ENCODE measurements at places on chromosomes 5 and 9.

- DNase-seq = no peak
Measured at GRCh38 chr5:44358421-44358820, 30.8 kb downstream of the FGF10 start.

GRCh38 chr9:95605816-95606488 is 89.2 kb upstream of the PTCH1 start:
- DNase-seq = no peak

DNA sequence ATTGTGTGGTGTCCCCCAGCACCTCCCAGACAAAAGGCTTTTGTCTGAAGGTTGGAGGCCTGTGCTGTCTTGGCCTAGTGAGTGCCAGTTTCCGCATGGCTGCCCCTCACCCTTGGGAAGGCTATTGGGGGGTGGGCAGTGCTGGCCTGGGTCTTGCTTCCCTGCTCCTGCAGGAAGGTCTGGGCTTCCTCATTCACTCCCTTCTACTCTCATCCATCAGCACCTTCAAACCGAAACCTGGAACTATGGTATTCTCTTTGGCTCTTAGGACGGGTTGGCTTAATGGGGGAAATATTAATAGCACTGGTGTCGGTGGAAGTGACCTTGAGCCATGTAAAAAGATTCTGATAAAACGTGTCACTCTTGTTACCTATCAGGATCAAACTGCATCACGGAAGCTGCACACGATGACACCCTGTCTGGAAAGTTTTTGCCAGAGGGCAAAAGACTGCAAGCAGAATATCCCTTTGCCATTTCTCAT is 34.0 kb upstream of the GLRX start:
- no peak for DNase-seq

DNA sequence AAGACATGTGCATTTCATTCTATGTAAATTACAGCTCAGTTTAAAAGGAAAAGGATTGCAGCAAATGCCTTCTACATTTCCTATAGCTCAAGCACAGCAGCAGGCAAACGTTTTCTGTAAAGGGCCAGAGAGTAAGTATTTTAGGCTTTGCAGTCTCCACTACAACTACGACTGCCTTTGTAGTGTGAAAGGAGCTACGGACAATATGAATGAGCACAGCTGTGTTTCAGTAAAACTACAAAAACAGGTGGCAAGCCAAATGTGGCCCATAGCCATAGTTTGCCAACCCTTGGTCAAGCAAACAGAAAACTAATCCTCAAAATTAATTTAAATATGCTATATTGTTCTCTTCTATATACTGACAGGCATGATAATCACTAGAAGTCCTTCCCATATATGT is 7.2 kb downstream of the PTBP3 start:
- DNase-seq = no peak

DNA sequence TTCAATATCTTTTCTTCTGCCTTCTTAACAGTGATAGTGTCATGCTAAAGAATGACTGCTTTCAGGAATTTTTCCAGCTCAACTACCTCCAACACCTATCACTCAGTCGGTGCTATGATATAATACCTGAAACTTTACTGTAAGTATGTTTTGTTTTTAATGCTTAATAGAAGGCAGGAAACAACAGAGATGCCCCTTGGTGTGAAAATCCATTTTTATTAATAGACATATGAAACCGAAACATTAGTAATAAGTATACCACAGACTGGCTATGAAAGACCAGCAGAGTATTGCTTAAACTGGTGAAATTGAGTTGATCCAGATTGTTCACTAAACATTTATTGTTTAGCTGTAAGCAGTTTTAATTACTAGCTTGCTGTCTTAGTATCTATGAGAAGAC is 25.2 kb downstream of the SKP2 start:
- DNase-seq = no peak

- no peak for DNase-seq
Measured at GRCh38 chr9:4220346-4220745, 79.5 kb downstream of the GLIS3 start.

- DNase-seq = no peak
Measured at GRCh38 chr9:37914154-37914551, 10.2 kb upstream of the SLC25A51 start.

GRCh38 chr5:132776938-132777208 is 166 bp downstream of the SEPTIN8 start:
- DNase-seq = no peak

GRCh38 chr9:15909297-15909696 is 356.5 kb downstream of the CCDC171 start:
- no peak for DNase-seq

DNA sequence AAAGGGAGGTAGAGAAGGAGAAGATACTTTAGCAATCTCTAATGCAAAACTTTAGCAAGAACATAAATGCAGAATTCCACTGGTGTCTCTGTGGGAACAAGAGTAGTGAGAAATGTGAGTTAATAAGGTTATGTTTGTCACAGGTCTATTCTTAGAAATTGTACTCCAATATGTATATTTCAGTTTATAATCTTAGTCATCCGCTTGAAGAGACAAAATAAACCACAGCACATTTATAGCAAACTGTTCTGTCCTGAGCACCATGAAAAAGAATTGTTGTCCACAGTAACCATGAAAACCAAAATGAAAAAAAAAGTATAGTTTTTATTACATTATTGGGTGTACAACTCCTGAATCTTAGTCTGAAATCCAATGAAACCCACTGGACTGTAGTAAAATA is 93.6 kb upstream of the TSLP start:
- no peak for DNase-seq

GRCh38 chr9:68505681-68506409 is 34.8 kb downstream of the TMEM252 start:
- DNase-seq = no peak

GRCh38 chr9:69594180-69594579 is 78.0 kb downstream of the APBA1 start:
- no peak for DNase-seq

GRCh38 chr5:132663771-132664695 is 6.1 kb downstream of the IL13 start:
- no peak for DNase-seq

DNA sequence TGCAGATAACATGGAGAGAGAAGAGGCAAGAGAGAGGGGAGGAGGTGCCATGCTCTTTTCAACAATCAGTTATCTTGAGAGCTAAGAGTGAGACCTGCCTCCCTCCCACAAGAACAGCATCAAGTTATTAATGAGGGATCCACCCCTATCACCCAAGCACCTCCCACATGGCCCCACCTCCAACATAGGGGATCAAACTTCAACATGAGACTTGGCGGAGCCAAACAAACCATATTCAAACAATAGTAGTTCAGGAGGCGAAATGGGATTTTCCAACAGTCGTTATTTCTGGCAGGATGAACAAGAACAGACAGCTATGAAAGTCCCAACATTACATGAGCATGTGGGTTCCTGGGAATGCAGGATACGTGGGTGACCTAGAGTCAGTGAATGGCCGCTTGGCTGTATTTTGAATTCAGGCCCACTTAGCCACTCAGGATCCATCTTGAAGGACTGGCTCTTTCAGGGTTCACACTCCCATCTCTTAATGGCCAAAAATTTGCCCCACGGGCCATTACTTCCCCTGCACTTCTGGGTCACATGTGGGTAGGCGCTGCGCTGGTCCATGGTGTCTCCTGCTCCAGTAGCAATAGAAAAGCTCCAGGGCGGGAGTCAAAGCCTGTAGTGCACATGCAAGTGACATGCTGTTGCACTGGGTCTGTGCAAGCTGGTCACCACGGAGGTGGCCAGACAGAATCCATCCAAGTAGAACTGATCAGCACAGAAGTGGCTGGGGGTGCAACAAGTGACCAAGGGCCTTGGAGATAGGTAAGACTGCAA is 7.1 kb upstream of the FAF2 start:
- DNase-seq = no peak

DNA sequence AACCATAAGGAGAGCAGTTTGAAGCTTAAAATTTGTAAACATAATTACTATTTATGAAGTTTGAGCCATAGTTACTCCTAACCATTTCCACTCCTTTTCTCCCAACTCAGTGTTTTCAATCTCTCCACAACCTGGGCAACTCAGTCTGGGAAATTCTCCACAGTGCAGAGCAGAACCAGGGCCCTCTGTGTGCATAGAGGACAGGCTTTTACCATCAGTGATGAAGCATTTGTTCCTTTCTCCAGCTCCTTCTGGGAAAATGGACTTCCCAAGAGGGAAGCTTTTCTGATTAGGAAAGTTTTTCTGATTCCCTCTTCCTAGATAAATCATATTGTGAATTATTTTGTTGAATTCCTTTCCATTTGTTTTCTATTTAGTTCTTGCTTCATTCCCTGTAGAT is 132.3 kb upstream of the MPDZ start:
- no peak for DNase-seq

GRCh38 chr5:116396476-116397099 is 178.0 kb downstream of the SEMA6A start:
- no peak for DNase-seq

DNA sequence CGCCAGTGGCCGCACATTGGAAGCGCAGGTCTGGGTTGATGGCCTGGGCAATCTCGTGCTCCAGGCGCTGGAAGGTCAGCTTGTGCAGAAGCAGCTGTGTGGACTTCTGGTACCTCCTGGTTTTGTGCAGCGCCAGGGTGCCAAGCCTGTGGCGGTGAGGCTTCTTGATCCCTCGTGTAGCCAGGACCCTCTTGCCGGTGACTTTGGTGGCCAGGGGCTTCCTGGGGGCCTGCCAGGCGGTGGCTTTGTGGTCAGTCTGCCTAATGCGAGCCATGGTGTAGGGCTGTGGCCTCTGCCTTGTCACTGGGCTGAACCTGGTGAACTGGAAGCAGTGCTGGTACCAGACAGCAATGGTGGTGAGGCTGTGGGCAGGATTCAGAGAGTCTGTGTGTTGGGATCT is 6.2 kb upstream of the TAF11L13 start:
- DNase-seq = no peak

DNA sequence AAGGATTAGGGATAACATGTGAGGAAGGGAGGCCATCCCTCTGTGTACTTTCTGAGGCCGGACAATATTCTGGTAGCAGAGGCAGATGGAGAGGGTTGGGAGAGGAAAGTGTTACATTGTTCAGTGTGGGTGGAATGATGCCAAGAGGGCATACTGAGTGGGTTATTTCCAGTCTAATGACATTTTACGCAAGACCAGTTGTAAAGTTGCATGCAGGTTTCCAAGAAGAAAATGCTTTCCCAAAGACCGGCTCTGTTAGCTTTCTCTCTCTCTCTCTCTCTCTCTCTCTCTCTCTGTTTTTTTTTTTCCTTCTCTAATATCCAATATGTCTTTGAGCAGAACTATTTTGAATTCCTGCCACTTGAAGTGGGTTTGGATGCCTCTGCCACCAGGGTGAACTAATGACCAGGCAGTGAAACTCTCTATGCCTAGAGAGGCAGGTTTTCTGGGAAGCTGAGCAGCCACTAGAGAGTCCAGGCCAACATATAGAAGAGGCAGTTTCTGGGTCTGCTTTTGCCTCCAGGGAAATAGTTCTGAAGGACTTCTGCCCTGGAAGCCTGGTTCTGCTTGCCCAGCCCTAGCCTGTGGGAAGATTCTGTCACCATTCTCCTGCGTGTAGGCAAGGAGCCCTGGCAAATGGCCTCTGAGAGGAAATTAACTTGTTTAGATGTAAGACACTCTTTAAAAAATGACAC is 24.4 kb upstream of the ZNF366 start:
- no peak for DNase-seq

DNA sequence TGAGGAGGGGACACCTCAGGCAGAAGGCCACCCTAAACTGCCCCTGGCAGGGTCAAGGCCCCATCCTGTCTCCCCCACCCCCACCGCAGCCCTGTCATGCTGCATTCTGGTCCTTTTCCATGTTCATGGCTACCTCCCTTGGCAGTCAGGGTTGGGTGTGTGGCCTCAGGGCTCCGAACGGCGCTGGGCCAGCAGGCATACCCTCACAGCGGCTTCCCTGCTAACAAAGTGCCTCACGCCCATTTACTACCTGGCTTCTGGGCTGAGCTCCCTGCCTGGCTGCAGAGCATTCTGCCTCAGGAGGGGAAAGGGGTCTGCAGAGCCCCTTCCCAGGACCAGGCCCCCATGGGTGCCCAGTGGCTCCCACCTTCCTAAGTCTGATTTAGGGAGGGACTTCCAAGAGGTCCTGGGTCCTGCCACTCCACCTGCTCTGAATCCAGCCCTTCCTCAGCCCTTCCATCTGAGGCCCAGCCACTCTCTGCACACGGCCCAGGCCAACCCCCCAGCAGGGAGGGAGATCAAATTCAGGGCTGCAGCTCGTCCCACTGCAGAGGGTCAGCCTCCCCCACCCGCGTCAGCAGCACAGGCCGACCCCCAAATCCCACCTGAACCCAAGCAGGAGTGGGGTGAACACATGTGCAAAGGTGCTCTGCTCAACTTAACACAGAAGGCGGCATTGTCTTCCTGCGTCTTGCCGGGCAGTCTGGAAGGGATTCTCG is 115.9 kb upstream of the PHYKPL start:
- no peak for DNase-seq

- no peak for DNase-seq
Measured at GRCh38 chr5:92923885-92924284, 657.1 kb downstream of the NR2F1-AS1 start.

DNA sequence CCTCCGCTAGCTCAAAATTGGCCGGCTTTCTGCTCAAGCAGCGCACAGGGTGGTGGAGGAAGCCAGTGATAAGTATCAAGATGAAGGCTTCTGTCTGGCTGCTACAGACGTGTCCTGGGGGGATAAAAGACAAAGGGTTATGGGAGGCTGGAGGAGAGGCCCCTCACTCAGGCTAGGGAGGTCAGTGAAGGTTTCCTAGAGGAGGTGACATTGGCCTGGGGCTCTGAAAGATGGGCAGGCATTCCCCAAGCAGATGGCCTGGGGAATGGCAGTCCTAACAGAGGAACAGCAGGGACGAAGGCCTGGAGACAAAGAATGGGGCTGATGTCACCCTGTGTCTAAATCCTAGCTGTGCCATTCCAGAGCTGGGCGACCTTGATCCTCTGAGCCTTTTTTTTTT is 32.3 kb downstream of the OLFML2A start:
- no peak for DNase-seq

DNA sequence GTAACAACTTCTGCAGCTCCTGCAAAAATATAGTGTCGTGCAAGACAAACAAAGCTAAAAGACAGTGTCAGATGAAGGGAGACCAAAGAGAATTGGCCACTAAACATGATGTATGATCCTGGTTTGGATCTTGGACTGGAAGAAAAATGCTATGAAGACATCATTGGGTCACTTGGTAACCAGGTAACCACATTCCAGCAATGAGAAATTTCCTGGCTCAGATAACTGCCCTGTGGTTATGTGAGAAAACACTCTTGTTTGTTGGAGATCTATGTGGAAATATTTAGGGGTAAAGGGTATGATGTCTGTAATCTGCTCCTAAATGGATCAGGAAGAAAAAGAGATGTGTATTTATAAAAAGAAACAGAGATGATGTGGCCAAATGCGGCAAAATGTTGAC is 45.5 kb upstream of the ANKRD33B start:
- DNase-seq = no peak

GRCh38 chr9:93598647-93599241 is 22.4 kb downstream of the PHF2 start:
- DNase-seq = no peak
